Stimulated activated CD4-positive, alpha-beta T cell treated with anti-CD3 and anti-CD28 coated beads, TNF-alpha, amount 100 ng/mL, for 4 hours (primary cell): ENCODE measurements at places on chromosomes 12 and 14.

GRCh38 chr12:75208856-75209811 lies 505 bp downstream of the KCNC2 start:
- DNase-seq = no peak

DNA sequence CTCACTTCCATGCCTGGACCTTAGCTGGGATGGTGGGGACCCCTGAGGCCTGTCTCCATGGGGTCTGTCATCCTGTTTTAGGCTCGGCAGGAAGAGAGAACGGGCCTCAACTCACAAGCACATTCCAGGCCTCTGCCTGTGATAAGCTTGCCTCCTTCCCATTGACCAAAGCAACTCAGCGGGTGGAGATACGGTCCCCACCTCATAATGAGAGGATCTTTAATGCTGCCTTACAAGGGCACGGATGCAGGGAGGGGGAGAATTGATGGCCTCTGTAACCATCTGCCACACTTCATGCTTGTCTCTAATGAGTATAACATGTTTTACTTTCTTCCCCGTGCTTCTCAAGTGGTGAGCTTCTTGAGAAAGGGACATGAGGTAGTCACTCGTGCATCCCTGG lies 50.0 kb downstream of the GLT1D1 start:
- no peak for DNase-seq

DNA sequence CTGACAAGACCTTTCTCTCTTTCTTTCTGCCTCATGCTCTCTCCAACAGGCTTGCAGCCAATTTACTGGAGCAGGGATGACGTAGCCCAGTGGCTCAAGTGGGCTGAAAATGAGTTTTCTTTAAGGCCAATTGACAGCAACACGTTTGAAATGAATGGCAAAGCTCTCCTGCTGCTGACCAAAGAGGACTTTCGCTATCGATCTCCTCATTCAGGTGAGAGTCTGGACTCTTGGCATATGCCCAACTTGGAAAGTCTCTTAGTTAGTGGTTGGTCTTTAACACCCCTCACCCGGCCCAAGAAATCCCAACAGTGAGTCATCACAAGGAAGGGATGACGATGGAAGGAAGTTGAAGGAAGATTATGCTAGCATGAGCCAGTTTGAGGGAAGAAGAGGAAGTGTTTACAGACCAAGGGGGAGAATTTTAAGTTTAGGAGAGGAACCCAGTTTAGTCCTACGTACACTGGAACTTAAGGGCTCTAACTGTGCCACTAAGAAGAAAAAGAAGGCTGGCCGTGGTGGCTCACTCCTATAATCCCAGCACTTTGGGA lies 189.7 kb downstream of the ETV6 start:
- no peak for DNase-seq

DNA sequence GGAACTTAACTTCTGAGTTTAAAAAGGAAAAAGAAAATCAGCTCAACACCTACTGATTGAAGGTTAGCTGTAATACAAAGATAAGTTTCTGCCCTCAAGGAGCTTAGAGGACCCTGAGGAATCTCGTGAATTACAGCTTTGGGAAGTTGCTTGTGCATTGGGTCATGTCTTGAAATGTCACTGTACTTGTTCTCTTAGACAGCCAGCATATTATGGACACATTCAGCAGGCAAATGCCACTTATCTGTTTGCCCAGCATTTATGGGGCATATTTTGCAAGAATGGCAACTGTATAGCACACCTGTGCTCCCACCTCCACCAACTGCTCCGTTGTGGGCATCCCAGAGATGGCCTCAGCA lies 263.6 kb upstream of the CRY1 start:
- DNase-seq = no peak

GRCh38 chr14:27409944-27410343 lies 812.1 kb upstream of the NOVA1 start:
- DNase-seq = no peak

DNA sequence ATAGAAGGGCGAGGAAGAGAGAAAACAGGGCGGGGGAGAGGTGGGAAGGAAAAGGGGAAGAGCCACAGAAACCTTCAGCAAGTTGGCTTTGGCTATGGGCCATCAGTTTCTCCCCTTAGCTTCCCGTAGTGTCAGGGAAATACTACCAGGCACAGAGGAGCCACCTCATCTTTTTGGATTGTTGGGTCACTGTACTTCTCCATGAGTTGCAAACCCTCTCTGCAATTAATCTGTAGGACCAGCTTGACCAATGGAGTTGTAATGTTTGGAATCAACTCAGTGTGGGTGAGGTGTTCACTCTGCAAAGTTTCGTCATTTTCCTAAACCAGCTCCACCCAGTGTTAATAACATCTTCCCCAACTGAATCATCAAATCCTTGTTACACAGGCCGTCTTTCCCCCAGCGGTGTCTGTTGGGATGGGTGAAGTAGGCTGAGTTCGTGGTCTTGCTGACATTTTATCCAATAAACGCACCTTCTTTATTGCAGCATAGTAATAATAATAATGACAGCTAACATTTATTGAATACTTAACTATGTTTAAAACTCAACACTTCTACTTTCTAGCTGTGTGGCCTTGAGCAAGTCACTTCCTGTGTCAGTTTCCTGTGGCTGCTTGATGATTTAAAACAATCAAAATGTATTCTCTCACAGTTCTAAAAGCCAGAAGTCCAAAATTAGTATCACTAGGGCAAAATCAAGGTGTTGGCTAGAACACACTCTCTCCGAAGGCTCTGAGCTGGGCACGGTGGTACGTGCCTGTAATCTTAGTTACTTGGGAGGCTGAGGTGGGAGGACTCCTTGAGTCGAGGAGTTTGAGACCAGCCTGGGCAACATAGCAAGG lies 8.1 kb upstream of the GLTP start:
- no peak for DNase-seq

- DNase-seq = no peak
Measured at GRCh38 chr12:121825041-121825523, 21.3 kb downstream of the SETD1B start.

GRCh38 chr12:18872770-18873169 lies 134.9 kb downstream of the CAPZA3 start:
- DNase-seq = no peak

- DNase-seq = no peak
Measured at GRCh38 chr14:70905301-70905700, 2.0 kb upstream of the PCNX1 start.

- no peak for DNase-seq
Measured at GRCh38 chr12:3647504-3647903, 105.4 kb downstream of the CRACR2A start.

DNA sequence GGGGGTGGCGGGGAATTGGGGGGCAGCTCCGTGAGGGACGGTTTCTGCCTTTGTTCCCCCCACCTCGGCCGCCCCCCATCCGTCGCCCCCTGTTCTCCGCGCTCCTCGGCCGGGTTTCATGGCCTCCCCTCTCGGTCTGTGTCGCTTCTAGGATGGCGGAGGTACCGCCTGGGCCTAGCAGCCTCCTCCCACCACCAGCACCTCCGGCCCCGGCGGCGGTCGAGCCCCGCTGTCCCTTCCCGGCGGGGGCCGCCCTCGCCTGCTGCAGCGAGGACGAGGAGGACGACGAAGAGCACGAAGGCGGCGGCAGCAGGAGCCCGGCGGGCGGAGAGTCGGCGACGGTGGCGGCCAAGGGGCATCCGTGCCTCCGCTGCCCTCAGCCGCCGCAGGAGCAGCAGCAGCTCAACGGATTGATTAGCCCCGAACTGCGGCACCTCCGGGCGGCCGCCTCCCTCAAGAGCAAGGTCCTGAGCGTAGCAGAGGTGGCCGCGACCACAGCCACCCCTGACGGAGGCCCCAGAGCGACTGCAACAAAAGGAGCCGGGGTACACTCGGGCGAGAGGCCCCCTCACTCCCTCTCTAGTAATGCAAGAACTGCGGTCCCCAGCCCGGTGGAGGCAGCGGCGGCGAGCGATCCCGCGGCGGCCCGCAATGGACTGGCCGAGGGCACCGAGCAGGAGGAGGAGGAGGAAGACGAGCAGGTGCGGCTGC lies 575 bp downstream of the NAA30 start:
- DNase-seq = no peak

- DNase-seq = no peak
Measured at GRCh38 chr12:32240831-32241230, 134.2 kb downstream of the BICD1 start.

DNA sequence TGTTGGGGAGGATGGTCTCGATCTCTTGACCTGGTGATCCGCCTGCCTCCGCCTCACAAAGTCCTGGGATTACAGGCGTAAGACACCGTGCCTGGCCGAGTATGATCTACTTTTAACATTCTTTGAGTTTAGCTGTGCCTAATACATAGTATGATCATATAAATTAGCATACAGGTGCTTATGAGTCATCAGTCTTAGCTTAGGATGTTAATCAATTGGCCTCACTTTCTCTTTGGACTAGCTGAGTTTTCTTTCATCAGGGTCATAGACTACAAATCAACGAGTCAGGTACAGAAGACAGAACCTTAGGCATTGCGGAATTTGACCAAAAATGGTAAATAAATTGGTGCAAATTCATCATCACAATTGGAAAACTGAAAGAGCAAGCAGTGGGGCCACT lies 2.2 kb downstream of the SLC25A21 start:
- no peak for DNase-seq

DNA sequence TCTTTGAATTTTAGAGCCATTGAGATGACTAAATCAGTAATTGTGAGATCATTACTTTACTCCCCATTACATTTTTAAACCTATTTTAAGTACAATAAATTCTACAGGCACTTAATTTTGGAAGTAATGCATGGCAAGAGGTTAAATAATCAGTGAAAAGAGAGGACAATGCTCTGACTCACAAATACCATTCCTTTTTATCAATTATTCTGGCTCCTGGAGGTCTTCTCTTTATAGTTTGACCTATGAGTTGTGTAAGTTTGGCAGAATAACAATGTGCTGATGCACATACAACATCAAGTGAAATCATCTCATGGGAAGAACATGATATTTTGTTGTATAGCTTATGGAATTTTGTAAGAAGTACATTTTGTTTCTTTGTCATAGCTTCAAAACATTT lies 166.7 kb downstream of the TMTC3 start:
- DNase-seq = no peak
